Activated naive CD8-positive, alpha-beta T cell treated with anti-CD3 and anti-CD28 coated beads, Interleukin-2, amount 50 U/mL, for 16 hours (primary cell): ENCODE measurements at places on chromosomes 3 and 15.
A peak's percentile ranks its signal among the peaks of the same experiment; 100 is the strongest.

DNA sequence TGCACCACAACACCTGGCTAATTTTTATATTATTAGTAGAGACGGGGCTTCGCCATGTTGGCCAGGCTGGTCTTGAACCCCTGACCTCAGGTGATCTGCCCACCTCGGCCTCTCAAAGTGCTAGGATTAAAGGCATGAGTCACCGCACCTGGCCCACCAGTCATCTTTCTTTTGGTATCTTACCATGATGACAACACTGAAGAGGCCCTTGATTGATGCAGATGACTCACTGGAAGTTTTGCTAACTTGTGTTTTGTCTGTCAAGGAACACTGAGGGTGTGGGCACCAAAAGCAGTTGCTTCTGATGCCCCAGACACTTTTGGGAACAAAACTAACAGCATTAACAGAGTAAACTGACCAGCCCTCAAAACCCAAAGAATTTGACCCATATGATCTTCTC lies 88.3 kb downstream of the MYO5A start:
- DNase-seq = no peak

DNA sequence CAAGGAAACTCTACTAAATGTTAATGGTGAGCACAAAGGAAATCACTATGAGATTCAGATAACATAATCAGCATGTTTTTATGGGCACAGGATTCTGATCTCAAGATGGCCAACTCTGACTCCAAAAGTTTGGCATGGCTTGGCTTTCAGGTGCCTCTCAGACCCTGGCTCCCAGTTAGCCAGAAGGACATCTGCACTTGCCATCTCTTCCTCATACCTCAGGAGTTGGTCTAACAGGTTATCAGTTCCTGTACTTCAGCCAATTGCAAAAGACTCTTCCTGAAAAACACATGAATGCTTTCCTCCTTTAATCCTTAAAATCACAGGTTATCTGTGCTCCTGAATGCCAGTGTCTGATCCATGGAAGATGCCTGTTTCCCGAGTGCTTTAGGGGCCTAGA lies 25.0 kb downstream of the TMPRSS7 start:
- no peak for DNase-seq

DNA sequence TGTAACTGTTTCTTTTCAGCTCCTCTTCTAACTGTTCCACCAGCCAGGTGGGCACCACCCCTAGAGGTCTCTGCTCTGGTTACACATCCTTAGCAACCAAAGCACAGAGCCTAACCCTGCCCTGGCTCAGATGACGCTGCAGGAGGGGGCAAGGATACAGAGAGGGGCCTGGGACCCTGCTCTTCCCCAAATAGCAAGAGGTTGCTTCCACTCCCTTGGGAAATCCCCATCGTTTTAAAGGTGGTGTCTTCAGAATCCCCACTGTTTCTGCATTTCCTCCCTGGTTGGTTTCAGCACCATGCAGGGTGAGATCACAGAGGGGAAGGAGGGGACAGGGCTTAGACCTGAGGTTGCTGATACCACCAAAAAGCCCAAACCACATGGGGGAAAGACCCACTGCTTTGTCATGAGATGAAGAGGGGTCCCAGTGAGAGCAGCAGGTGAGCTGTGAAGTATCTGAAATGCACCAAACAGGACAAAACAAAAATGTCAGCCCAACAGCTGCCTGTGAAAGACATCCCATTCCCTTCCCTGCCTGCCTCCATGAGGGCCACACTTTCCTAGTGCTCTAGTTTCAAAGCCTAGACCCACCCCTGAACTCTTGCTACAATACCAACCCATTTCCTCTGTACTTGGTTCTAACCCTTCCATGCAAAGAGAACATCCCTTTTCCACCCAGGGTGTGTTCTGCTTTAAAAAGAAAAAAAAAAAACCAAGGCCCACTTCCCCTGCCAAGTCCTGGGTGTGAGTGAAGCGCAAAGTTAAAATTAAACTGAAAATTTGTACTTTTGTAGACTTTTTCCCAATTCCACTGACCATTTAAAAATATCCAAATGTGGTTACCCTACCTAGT lies 29.0 kb downstream of the ANP32A start:
- DNase-seq = peak; percentile 35

DNA sequence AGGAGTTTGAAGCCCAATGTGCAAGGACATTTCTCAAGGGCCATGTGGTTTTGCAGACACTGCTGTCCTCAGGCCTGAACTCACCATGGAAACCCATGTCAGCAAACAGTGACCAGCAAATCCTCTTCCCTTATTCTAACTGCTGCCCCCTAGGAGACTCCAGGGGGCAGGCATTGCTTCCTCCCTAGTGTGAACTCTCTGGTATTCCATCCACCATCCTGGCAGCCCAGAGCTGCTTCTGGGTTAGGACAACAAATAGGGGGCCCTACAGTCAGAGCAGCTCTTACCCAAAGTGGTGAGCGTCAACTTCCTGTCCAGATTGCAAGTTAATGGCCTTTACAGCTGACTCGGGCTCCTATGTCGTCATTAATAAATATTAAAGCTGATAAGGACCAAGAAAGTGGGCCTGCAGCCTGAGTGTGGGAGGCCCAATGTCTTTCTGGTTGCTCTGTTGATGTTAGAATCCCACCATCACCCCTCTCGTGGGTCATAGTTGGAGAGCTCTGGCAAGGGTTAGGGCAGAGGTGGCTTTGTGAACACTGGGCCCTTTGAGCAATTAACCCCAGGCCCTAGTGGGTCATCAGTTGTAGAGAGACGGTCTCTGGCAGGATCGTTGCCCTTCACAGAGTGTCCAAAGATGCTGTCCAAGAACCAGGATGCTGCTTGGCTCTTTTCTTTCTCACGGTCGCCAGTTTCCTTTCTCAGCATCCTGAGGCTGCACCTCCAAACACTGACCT lies 41.5 kb downstream of the TGM4 start:
- no peak for DNase-seq

- no peak for DNase-seq
Observed at GRCh38 chr3:35946854-35947515, 307.7 kb downstream of the ARPP21 start.

- no peak for DNase-seq
Observed at GRCh38 chr3:157300094-157300493, 136.6 kb upstream of the PTX3 start.

DNA sequence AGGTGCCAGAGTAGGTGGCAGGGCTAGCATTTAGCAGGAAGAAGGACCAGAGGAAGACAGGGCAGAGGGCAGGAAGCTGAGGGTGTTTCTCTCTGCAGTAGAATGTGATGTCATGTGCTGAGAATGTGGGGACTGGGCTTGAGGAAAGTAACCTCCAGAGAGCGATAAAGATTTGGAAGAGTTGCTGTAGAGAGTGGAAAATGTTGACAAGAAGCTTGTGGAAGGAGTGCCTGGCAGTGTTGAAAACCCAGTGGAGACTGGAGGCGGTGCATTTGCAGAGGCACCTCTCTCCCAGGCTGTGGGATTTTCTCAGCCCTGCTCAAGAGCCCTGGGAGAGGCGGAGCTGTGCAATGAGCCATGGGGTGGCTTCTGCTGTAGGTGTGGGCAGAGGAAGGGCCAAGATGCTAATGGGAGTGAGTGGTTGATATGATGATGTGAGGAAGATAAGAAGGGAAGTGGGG lies 54.8 kb downstream of the MESD start:
- no peak for DNase-seq

GRCh38 chr3:79930196-79930595 lies 162.4 kb upstream of the ROBO1 start:
- DNase-seq = no peak

- DNase-seq = no peak
Observed at GRCh38 chr3:139449566-139449965, 26.8 kb downstream of the RBP2 start.

GRCh38 chr3:15268033-15268631 lies 62.1 kb downstream of the CAPN7 start:
- peak; percentile 67 for DNase-seq

GRCh38 chr3:98699132-98699531 lies 64.0 kb upstream of the ST3GAL6 start:
- DNase-seq = no peak

GRCh38 chr3:145704020-145704419 lies 457.0 kb downstream of the PLOD2 start:
- no peak for DNase-seq

DNA sequence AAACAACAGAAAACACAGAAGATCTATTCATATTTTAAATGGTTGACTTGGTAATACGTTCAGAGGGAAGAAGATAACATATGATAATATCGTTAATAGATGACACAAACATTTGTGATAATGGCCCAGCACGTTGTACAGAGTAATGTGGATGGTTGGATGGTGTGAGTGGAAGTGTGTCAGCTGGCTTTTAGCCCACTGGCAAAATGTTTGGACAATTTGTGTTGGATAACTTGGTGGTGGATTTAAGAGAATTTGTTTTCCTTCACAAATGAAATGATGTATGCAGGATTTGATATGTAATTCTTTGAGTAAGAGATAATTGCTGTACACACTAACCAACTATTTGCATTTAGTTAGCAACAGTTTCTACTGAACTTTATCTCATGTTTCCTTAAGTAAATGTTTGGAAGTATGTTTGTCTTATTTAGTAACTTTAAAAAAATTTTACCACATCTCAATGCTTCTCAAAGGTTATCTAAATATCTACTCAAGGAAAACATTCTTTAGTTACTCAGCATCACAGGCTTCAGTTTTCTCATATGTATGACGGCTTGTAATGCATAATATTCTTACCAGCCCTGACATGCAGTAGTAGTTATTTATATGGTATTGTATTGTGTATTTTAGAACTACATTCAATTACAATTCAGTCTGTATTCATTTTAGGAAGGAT lies 328.5 kb upstream of the GOLIM4 start:
- DNase-seq = no peak

DNA sequence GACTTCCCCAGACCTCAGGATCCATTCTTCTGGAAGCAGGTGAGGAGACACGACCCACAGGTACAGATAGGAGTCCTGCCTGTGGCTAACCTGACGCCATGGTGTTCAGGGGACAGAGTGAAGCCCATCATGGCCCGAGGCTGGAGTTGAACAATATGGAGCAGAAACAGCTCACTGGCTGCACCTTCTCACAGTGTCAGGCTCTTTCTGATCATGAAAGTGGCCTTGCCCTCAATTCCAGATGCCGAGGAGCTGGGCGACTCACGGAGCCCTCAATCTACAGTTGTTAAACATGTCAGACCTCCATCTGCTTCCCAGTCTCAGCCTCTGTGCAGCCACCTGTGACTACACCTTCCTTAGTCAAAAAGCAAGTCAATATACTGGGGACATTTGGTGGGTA lies 110.8 kb upstream of the SMAD3 start:
- no peak for DNase-seq

DNA sequence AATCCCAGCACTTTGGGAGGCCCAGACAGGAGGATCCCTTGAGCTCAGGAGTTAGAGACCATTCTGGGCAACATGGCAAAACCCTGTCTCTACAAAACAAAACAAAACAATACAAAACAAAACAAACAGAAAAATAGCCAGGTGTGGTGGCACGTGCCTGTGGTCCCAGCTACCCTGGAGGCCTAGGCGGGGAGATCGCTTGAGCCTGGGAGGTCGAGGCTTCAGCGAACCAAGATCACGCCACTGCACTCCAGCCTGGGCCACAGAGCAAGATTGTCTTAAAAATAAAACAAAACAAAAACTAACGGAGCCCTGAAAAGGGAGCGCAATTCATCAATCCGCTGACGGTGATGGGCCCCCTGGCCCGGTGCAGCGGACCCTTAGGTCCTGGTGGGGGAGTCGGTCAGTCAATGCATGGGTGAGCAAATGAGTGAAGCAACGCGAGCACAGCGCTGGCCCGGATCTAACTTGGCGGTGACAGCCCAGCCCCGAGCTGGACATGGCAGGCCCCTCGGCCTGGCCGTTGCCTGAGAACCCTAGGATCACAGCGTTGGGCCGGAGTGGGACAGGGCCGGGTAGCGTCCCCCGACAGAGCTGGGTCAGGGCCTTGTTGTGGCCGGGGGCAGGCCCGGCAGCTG lies 52.4 kb upstream of the BLM start:
- no peak for DNase-seq

GRCh38 chr3:149332771-149333170 lies 665 bp downstream of the TM4SF18 start:
- DNase-seq = no peak

DNA sequence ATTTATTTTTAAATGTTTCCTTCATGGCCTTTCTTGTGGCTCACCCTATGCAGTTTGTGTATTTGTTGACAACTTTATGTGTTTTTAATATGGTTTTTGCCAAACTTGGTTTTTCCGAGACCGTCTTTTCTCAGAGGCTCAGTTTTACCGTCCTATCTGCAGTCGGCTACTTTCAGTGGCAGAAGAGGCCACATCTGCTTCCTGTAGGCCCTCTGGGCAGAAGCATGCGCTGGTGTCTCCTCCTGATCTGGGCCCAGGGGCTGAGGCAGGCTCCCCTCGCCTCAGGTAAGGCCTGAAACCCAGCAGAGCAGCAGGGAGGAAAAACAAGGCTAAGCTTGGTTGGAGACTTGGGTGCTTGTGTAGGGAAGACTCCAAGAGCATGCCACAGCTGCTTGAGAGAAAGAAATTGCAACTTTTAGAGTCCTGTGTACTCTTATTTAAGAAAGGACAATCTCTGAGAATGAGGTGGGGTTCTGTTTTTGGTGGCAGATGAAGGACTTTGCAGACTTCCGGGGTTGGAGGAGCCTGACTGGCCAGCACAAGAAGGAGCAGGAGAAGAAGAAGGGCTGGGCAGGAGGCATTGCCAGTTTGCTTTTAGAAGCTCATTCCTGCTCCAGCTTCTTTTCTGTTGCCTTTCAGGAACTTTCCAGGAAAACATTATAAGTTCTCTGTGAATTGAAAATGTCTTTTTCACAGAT lies at the start of gene TIGIT:
Gene TIGIT, plus strand, starts transcription at position 191 of the 698 bp plus-strand sequence. Its CDS starts 34 bp downstream, at position 225.
- DNase-seq = no peak

DNA sequence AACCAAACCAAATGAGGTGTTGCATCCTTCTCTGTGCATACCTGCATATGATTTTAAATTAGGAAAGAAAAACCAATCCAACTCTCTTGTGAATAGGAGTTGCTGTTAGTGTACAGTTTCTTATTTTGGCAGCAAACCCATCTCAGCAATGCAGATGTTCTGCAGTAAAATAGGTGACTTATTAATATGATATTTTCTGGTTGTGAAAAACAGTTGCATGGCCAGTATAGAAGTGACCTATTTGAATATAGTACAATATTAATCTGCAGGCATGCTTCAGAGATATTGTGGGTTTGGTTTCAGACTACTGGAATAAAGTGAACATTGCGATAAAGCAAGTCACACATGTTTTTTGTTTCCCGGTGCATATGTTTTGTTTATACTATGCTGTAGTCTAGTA lies 42.2 kb downstream of the AKAP13 start:
- no peak for DNase-seq

GRCh38 chr15:37731146-37731746 lies 203.2 kb upstream of the TMCO5A start:
- no peak for DNase-seq

- no peak for DNase-seq
Observed at GRCh38 chr3:124634210-124635168, 95.8 kb upstream of the UMPS start.

GRCh38 chr3:140896997-140897396 lies 44.6 kb upstream of the SLC25A36 start:
- DNase-seq = no peak

DNA sequence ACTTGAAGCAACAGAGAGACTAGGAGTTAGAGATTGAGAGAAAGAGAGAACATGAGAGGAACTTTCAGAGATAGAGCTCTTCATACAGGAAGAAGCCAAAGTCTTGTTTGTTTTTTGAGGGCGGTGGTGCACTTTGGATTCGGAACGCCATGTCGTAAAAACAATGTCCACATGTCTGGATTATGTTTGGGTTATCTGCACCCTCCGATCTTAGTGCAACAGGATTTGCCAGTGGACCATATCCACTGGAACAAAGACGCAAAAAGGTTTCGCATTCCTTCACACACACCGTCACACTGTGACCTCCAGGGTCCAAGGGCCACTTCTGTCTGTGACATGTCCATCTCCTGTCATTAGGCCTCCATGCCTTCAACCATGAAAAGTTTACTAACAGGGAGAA lies 141.8 kb upstream of the ATP11B start:
- no peak for DNase-seq

GRCh38 chr3:78281381-78281780 lies 1241.5 kb downstream of the ROBO2 start:
- no peak for DNase-seq
